Neural crest cell (in vitro differentiated cells): ENCODE measurements at places on chromosomes 7 and 10. TPM values are rescaled to one million over a fixed set of nuclear protein-coding genes. Genes with fewer than 3 reads are reported as not detected.

Gene C10orf105
- 0.12 and 0.20 TPM in 2 replicates for total RNA-seq

Gene NPC1L1
- total RNA-seq, result 0.12 and 0.18 TPM in 2 replicates

GRCh38 chr10:31660300-31660699, 268.3 kb downstream of the ARHGAP12 start:
- DNase-seq, result no peak
- no peaks in the 10 kb centered on the region for H3K27me3 ChIP-seq
- no peak overlapping the region for H3K4me3 ChIP-seq
- no peaks in the 10 kb centered on the region for H3K36me3 ChIP-seq
- no peak overlapping the region for H3K27ac ChIP-seq

Gene XPNPEP1
- total RNA-seq, result 76.8 and 78.4 TPM in 2 replicates

Gene PRR15
- total RNA-seq, result 0.41 TPM in 1 of 2 replicates, not detected in the other

- H3K27me3 ChIP-seq, result no peaks in the 10 kb centered on the region
- H3K36me3 ChIP-seq, result no peaks in the 10 kb centered on the region
- H3K27ac ChIP-seq, result no peak overlapping the region
These were observed 144.2 kb upstream of the NRP1 start for GRCh38 chr10:33478675-33479125.

GRCh38 chr10:30816159-30816819, 186.7 kb upstream of the LYZL2 start:
- H3K4me3 ChIP-seq, result no peak overlapping the region
- H3K27me3 ChIP-seq, result no peaks in the 10 kb centered on the region
- no peaks in the 10 kb centered on the region for H3K36me3 ChIP-seq
- no peak for DNase-seq
- no peak overlapping the region for H3K27ac ChIP-seq

DNA sequence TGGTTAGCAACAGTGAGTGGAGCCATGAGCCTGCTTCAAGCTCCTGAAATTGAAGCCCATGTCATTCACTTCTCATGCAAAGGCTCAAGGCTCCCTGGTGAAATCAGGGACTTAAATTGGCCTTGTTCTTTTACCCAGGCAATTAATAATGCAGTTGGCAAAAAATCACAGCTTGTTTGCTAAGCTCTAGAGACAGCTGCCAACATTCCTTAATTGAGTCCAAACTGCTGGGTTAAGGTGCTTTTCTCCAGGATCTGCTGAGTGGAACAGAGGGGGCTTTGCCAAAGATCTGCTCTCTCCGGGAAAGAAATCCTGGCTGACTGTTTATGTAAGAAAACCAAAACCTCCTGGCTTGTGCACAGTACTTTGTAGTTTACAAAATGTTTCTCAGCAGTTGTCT, 257.6 kb upstream of the GHITM start:
- no peak for DNase-seq
- H3K27me3 ChIP-seq, result peaks cover 3% of the 10 kb centered on the region
- peaks cover 6% of the 10 kb centered on the region for H3K4me1 ChIP-seq
- no peak overlapping the region for H3K4me3 ChIP-seq
- H3K27ac ChIP-seq, result no peak overlapping the region

Gene WNT8B
- 3.8 and 4.2 TPM in 2 replicates for total RNA-seq

DNA sequence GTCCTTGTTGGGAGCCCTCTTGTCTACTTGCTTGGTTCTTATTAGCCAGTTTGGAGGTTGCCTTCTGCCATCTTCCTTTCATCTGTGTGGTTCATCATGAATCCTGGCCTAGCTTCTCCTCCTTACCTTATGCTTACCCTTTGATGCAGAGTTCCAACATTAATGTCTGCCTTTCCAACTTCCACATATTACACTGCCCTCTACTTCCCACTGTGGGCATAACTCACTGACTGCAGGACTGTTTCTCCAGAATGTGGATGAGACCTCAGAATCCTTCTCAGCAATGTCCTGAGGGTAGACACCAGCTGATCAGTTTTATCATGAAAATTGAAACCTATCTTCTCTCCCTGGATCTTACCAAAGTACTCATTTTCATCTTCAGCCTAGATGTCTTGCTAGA, 491.0 kb downstream of the LRMDA start:
- no peaks in the 10 kb centered on the region for H3K36me3 ChIP-seq
- H3K4me3 ChIP-seq, result no peak overlapping the region
- DNase-seq, result no peak
- H3K4me1 ChIP-seq, result peaks cover 14% of the 10 kb centered on the region
- no peaks in the 10 kb centered on the region for H3K27me3 ChIP-seq
- H3K27ac ChIP-seq, result no peak overlapping the region

Gene OR2A12
- not detected in 2 replicates for total RNA-seq

Gene PHKG1
- total RNA-seq, result 1.1 and 1.7 TPM in 2 replicates

- H3K27me3 ChIP-seq, result no peaks in the 10 kb centered on the region
- H3K4me3 ChIP-seq, result no peak overlapping the region
- DNase-seq, result no peak
- no peak overlapping the region for H3K27ac ChIP-seq
- peaks cover 12% of the 10 kb centered on the region for H3K4me1 ChIP-seq
- no peaks in the 10 kb centered on the region for H3K36me3 ChIP-seq
These were observed 32.4 kb downstream of the ACTA2 start for GRCh38 chr10:88920198-88920597.

Gene TET1
- total RNA-seq, result 27.7 and 30.0 TPM in 2 replicates

- H3K27me3 ChIP-seq, result peaks cover 24% of the 10 kb centered on the region
- H3K4me1 ChIP-seq, result no peaks in the 10 kb centered on the region
- peaks cover 3% of the 10 kb centered on the region for H3K36me3 ChIP-seq
- no peak for DNase-seq
These were observed 30.5 kb upstream of the SLC18A3 start for GRCh38 chr10:49579621-49580020.

- H3K27me3 ChIP-seq, result no peaks in the 10 kb centered on the region
- H3K4me1 ChIP-seq, result peaks cover 15% of the 10 kb centered on the region
- DNase-seq, result no peak
- H3K36me3 ChIP-seq, result no peaks in the 10 kb centered on the region
These were observed 84.4 kb upstream of the TNS3 start for GRCh38 chr7:47666164-47666862.

- no peak overlapping the region for H3K4me3 ChIP-seq
- H3K27me3 ChIP-seq, result peaks cover 4% of the 10 kb centered on the region
- peaks cover 7% of the 10 kb centered on the region for H3K4me1 ChIP-seq
- no peak overlapping the region for H3K27ac ChIP-seq
These were observed 37.3 kb upstream of the R3HCC1L start for GRCh38 chr10:98097175-98097574.

DNA sequence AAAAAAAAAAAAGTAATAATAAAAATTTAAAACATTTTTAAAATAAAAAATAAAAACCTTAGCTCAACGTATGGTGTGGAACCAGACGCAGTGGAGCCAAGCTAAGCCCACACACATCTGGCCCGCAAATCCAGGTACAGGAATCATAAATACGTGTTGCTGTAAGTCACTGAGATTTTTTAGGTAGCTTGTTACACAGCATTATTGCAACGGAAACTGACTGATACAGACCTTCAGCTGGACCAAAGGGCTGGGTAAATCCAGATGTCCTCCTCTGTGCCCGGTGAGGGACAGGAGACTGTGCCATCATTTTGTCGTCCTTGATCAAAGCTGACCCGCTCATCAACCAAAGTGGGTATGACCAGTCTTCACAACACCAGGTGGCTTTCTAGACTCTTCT, 104.9 kb downstream of the TMEM130 start:
- H3K27me3 ChIP-seq, result peaks cover 10% of the 10 kb centered on the region
- H3K4me1 ChIP-seq, result peaks cover 3% of the 10 kb centered on the region
- H3K27ac ChIP-seq, result no peak overlapping the region
- DNase-seq, result no peak
- H3K36me3 ChIP-seq, result no peaks in the 10 kb centered on the region

Gene HMX3
- not detected in 2 replicates for total RNA-seq

DNA sequence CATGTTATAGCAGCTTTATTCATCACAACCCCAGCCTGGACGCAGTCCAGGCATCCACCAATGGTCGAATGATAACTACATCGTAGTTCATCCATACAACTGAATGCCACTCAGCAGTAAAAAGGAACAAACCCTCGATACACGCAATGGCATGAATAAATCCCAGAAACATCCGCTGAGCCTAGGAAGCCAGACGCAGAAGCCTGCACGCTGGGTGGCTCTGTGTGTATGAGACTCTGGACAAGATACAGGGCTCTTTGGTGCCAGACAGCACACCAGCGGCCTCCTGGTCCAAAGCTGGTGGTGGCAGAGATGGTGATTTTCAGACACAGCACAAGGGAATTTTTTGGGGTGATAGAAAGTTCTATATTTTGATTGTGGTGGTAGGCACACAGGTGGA, 10.0 kb upstream of the CRYGN start:
- peaks cover 3% of the 10 kb centered on the region for H3K4me1 ChIP-seq
- H3K27me3 ChIP-seq, result peaks cover 2% of the 10 kb centered on the region
- H3K27ac ChIP-seq, result no peak overlapping the region
- DNase-seq, result no peak

Gene IDE
- total RNA-seq, result 49.1 and 51.1 TPM in 2 replicates

- no peak for DNase-seq
- no peaks in the 10 kb centered on the region for H3K36me3 ChIP-seq
- H3K4me1 ChIP-seq, result peaks cover 16% of the 10 kb centered on the region
These were observed 27.1 kb upstream of the SEMA3C start for GRCh38 chr7:80945976-80946375.

DNA sequence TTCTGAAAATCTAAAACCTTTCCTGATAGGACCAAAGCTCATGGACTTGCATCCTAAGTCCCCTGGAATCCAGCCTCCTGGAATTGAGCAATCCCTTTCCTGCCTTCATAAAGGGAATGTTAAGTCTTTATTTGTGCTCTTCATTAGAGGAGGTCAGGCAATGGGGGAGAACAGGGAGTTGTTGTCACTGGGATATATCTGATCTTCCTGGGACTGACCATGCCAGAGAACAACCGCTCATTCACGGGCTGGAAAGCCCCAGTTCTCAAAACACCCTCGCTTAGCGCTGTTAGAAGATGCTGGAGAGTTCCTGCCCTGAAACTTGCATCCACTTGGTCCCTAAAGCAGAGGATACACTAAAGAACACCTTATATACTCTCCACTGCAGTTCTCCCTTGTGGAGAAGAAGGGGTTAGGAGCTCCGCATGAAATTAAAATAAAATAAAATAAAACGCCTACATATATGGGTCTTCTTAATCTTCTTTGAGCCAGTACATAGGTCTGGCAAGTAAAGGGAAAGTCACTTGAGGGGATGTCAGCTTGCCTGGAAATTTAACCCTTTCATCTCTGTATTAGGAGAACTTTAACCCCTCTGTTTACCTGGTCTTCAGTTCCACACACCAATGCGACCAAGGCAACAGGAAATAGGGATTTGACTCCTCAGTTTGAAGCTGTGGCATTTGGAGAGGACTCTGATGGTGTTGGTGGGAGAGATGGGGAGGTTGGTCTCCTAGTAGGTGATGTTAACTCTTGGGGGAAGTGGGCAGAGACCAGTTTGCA, 1.2 kb downstream of the SORCS1 start:
- peaks cover 29% of the 10 kb centered on the region for H3K4me1 ChIP-seq
- DNase-seq, result no peak
- H3K36me3 ChIP-seq, result no peaks in the 10 kb centered on the region
- H3K4me3 ChIP-seq, result peak overlapping the region; percentile 86
- H3K27ac ChIP-seq, result no peak overlapping the region

- peaks cover 88% of the 10 kb centered on the region for H3K27me3 ChIP-seq
- peaks cover 67% of the 10 kb centered on the region for H3K4me1 ChIP-seq
- H3K27ac ChIP-seq, result peak overlapping the region; percentile 91
- no peak for DNase-seq
- H3K4me3 ChIP-seq, result no peak overlapping the region
- H3K36me3 ChIP-seq, result no peaks in the 10 kb centered on the region
These were observed 48.4 kb upstream of the PODXL start for GRCh38 chr7:131604841-131605279.

DNA sequence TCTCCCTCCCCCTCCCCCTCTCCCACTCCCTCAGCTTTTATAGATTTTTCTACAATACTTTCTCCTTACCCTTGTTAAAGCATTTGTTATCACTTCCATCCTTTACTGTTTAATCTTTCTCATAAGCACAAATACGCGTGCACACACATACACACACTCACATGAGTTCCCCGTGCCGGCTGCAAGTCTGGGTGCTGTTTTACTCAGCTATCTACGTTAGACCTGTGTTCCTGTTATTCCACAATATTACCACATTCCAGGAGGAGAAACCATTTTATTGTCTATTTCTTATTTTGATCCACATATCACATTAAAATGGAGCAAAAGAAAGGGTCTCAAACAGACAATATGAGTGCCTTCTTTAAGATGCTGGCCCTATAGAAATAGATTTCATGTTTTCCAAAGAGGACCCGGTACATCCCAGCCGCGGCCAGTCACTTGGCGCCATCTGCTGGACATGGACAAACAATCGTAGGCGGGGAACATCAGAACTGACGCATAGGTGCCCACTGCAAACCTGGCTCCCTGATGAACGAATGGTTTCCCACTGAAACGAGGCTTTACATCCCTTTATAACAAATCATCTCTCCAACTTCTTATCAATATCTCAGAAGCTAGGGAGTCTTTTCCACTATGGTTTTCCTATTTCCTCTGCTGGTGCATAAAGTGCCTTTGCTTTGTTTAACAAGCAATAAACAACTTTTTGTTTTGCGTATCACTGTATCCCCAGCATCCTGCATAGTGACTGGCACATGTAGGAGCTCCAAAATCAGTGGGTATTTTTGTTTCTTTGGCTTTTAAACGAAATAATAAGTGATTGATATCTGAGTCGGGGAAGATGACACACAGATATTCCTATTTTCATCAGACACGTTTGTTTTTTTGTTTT, 25.2 kb upstream of the OPTN start:
- H3K4me1 ChIP-seq, result no peaks in the 10 kb centered on the region
- peaks cover 25% of the 10 kb centered on the region for H3K27me3 ChIP-seq
- peaks cover 2% of the 10 kb centered on the region for H3K36me3 ChIP-seq
- DNase-seq, result peak; percentile 83
- H3K4me3 ChIP-seq, result no peak overlapping the region

- no peaks in the 10 kb centered on the region for H3K27me3 ChIP-seq
- no peak overlapping the region for H3K4me3 ChIP-seq
- no peak for DNase-seq
These were observed 109.9 kb downstream of the SLC25A13 start for GRCh38 chr7:96211954-96212353.

- DNase-seq, result no peak
- no peak overlapping the region for H3K27ac ChIP-seq
- no peak overlapping the region for H3K4me3 ChIP-seq
- H3K27me3 ChIP-seq, result peaks cover 5% of the 10 kb centered on the region
These were observed 358.1 kb upstream of the ZNF32 start for GRCh38 chr10:44006771-44007170.

- H3K27me3 ChIP-seq, result no peaks in the 10 kb centered on the region
- no peaks in the 10 kb centered on the region for H3K36me3 ChIP-seq
- no peak for DNase-seq
- H3K27ac ChIP-seq, result no peak overlapping the region
- H3K4me3 ChIP-seq, result no peak overlapping the region
These were observed 75.3 kb downstream of the C10orf90 start for GRCh38 chr10:126595160-126595559.

DNA sequence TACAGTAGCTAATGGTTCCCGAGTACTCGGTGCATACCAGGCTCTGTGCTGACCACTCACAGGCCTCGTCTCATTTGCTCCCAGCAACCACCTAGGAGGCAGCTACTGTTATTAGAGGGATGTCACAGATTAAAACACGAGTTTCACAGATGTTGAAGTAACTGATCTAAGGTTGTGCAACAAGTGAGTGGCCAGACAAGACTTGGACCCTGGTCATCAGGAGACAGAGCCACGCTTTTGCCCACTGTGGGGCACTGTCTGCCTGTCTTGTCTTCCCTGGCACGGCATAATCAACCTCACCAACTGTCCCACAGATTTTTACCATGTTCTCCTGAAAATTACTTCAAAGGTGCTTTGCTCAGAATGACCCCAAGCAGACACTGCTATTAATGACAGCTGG, 111.6 kb upstream of the HABP2 start:
- no peak overlapping the region for H3K27ac ChIP-seq
- no peak for DNase-seq
- H3K36me3 ChIP-seq, result no peaks in the 10 kb centered on the region
- peaks cover 6% of the 10 kb centered on the region for H3K4me1 ChIP-seq
